Choroid plexus epithelial cell (primary cell): ENCODE measurements at places on chromosomes 2 and 18.

GRCh38 chr2:224584111-224584784 is 915 bp downstream of the CUL3 start:
- peak; percentile 53 for DNase-seq

GRCh38 chr2:42618116-42618515 is 49.7 kb downstream of the MTA3 start:
- DNase-seq = peak; percentile 29

DNA sequence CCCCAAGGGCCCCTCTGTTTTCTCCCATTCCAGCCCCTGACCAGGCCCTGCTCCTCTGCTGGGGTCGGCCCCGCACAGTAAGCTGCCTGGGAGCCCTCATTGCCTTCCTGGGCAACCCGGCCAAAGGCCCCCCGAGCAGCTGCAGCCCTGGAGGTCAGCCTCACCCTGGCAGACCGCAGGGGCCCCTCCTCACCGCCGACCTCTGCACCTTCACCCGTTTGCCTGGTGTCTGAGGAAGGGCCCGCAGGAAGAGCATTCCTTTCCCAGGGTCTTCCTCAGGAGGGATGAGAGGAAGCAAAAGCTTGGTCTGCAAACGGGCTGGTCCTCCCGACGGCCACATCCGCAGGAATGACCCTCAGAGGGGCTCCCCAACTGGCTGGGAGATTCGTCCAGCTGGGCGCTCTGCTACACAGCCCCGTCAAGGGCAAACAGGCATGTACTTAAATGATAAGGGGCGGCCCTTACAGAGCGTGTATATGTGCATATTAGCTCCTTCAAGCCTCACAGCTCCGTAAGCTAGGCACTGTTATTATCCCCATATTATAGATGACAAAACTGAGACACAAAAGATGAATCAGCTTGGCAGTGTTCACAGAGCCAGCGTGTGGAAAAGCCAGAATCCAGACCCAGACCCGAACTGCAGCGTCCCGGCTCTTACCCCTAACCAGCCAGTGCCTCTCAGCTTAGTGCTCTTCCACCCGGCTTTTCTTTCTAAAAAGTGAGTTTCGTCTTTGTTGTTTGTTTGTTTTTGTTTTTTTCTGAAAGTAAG is 52.8 kb downstream of the SLC4A1AP start:
- DNase-seq = no peak

- DNase-seq = peak; percentile 80
These were observed 107.2 kb upstream of the L3MBTL4 start for GRCh38 chr18:6521803-6522418.

DNA sequence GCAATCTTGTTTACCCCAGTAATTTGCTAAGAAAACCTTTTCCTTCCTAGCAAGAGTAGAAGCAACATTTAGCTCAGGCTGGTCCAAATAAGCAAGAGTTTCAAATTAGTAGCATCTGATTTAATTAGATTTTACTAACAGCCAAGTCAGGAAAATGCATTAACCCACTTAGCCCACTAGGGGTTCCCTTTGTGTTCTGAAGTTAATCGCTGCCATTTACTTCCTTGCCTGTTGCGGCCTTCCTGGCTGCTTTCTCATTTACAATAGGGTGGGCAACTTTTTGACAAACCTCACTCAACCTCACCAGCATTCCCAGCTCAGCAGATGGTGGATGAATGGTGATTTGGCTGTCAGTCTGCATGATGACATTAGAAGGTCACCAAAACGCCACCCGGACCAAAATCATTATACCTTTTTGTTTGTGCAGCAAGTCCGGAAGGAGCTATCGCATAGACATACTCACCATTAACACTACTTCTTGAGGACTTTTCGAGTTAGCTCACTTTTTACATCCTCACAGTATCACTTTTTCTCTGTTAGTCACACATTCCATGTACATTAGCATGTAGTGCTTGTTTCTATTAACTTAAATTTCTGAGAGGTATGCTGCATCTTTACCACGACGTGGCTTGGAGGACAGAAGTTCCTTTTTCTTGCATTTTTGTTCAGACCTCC is 101.5 kb upstream of the SETBP1 start:
- peak; percentile 62 for DNase-seq

DNA sequence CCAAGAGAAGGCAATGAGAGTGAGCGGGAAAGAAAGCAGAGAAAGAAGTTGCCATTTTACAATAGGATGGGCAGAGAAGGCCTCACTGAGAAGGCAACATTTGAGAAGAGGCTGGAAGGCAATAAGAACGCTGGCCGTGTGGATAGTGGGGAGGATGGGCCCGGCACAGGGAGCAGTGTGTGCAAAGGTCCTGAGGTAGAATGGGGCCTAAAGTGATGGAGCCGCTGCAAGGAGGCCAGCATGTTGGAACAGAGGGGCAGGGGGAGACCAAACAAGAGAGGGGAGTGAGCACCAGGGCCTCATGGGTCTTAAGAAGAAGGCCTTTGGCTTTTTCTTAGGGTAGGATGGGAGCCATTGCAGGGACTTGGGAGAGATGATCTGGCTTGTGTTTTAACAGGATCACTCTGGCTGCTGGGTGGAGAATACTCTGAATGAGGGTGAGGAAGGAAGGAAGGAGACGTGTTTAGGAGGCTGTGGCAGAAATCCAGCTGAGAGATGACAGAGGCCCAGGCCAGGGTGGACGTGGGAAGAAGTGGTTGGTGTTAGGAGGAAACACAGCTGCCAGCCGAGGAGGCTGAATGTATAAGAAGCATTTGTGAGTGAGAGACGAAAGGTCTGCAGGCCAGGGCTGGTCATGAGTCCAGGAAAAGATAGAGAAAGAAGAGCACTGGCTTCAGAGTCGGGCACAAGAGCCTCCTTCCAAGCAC is 159.8 kb downstream of the KLHL29 start:
- DNase-seq = no peak

DNA sequence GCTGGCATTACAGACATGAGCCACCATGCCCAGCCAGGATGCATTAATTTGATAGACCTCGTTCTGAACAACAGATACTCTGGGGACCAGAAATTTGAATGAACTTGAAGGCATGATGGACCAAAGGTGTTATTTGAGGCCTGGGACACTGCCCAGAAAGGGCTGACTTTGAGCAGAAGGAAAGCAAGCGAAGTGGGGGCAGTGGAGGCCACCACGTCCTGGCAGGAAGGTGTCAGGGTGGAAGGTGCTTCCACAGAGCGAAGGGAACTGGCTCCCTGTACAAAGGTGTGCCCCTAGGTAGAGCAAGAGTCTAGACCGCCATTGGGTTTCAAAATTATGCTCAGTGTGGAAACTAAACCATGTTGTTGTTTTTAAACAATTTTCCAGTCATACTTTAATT is 23.9 kb downstream of the ZNF236 start:
- no peak for DNase-seq

- DNase-seq = peak; percentile 38
These were observed 156.1 kb upstream of the ID2 start for GRCh38 chr2:8525582-8526402.

- no peak for DNase-seq
These were observed 13.3 kb downstream of the BCL2 start for GRCh38 chr18:63306249-63306648.

- no peak for DNase-seq
These were observed 7.7 kb upstream of the SP140L start for GRCh38 chr2:230319211-230319862.

DNA sequence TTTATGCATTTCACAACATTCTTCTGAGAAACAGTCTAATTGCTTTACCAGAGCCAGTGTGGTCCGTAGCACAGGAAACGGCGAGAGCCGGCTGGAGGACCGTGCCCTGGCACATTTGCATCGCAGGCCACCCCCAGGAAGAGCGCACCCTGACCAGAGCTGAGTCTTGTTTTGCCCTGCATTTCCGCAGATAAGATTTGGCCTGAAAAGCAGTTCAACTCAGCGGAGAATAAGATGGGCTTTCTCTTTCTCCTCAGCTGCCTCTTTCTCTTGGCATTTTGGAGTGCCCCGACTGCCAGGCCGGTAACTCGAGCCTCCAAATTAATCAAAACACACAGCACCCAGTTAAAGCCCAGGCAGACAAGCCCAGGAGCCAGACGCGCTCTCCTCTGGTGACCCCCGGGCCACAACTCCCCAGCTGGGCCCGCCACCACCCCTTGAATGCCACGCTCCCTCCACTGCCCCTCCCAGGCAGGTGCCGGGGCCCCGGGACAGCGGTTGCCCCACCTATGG is 464 bp downstream of the COL4A4 start:
- no peak for DNase-seq
